ENCODE measurements at places on chromosomes 16 and 17. TPM values are rescaled to one million over a fixed set of nuclear protein-coding genes. Genes with fewer than 3 reads are reported as not detected.

- DNase-seq = peak; percentile 59
These were observed 2.3 kb downstream of the TMEM107 start for GRCh38 chr17:8173871-8174322.

- no peak for DNase-seq
These were observed 341 bp downstream of the PCYT2 start for GRCh38 chr17:81910840-81911276.

DNA sequence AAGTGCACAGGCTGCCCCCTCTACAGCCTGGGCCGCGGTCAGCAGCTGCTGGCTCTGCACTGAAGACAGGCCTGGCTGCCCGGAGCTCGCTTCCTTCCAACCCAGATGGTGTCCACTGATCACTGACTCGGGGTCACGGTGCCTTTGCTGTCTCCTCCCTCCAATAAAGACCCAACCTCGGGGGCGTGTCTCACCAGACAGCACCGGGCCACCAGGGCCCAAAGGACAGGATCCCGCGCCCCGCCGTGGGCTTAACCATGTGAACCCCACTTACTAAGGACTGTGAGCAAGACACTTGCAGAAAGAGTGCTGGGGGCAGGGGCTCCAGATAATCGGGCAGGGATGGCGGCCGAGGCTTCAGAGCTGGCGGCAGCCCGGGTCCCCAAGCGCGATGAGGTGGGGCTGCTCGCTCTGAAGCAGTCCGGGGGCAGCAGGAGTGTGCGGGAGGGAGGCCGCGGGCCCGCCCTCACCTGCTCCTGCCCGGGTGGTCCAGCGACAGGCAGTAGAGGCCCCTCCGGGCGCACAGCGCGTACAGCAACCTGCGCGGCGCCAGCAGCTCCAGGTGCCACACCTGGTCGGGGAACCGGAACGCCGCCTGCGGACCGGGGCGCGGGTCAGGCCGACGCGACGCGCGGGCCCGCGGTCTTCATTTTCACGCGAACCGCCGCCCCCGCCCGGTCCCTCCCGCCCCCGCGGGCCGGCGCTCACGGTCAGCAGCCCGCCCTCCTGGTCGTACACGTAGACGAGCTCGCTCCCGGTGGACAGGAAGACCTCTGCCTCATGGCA is 502 bp downstream of the FAAP100 start:
- DNase-seq = no peak

Gene SRCAP
- polyA plus RNA-seq = 18.9 TPM

Gene TPSG1
- polyA plus RNA-seq = not detected

Gene NLRC5
- polyA plus RNA-seq = 3.5 TPM

Gene USH1G
- polyA plus RNA-seq = 0.04 TPM

DNA sequence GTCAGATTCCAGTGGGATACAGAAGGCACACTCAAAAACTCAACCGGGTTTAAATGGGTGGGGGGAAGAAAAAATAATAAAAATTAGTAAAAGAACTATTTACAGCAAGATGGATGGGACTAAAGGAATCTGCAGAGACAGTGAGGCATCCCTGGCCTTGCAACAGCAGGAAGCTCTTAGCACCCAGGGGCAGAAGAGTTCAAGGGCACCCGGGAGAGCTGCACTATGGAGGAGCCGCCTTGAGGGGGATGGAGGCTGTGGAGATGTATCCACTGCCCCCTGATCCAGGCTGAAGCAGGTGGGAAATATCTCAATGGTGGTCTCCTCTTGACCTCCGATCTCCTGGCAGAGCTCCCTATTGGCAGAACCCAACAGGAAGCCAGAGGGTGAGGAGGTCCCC is 69.4 kb upstream of the NFAT5 start:
- no peak for DNase-seq

DNA sequence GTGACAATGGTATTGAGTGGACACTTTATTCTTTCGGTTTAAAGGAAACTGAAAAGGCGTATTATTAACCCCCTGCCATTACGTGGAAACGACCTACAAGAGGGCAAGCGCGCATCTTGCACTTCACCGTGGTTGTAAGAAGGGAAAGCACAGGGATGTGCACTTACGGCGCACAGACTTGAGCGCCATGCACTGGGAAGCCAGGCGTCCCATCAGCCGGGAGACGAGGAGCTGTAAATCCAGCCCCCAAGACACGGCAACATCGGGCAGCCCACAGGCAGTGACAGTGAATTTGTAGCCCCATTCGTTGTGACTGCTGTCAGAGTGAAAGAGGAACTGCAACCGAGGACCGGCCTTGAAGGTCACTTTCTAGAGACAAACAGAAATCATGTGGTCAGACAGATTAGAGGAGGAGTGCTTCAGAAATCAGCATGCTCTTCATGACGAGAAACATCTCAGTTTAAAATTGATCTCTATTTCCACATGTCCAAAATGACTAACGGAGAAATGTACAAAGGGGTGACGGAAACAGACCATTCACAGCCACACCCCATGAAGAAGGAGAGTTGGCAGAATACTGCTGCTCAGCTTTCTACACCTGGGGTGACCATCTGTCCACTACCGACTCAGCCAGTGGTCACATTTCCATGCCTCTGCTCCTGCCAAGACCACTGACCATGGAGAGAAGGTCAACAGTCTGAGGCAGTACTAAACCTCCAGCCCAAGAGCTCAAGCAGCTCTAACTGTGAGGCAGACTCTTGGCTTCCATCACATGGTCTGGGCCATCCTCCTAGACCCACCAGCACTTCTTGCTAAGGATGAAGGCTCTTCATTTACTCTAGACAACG is 68.6 kb downstream of the ZZEF1 start:
- no peak for DNase-seq

DNA sequence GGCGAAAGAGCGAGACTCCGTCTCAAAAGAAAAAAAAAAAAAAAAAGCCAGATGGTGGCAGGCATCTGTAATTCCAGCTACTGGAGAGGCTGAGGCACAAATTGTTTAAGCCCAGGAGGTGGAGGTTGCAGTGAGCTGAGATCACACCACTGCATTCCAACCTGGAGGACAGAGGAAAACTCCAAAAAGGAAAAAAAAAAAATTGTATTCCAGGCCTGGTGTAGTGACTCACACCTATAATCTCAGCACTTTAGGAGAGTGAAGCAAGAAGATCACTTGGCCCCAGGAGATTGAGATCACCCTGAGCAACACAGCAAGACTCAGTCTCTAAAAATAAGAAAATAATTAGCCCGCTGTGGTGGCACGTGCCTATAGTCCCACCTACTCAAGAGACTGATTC is 20.1 kb downstream of the HBQ1 start:
- DNase-seq = no peak

- no peak for DNase-seq
These were observed 76.5 kb downstream of the AATF start for GRCh38 chr17:37025238-37025637.

- no peak for DNase-seq
These were observed 1.1 kb downstream of the ABAT start for GRCh38 chr16:8675183-8676159.

DNA sequence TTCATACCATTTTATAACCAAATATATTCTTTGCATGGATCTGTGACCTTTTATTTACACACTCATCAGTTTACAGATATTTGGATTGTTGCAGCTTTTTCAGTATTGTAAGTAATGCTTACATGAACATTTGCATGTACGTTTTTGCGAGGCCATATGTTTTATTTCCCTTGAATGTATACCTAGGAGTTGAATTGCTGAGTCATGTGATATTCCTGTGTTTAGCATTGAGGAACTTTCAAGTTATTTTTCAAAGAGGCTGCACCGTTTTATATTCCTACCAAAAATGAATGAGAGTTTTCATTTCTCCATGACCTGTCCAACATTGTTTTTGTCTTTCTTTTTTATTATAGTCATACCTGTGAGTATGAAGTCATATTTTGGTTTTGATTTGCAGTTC is 392.1 kb downstream of the CNTNAP4 start:
- DNase-seq = no peak

DNA sequence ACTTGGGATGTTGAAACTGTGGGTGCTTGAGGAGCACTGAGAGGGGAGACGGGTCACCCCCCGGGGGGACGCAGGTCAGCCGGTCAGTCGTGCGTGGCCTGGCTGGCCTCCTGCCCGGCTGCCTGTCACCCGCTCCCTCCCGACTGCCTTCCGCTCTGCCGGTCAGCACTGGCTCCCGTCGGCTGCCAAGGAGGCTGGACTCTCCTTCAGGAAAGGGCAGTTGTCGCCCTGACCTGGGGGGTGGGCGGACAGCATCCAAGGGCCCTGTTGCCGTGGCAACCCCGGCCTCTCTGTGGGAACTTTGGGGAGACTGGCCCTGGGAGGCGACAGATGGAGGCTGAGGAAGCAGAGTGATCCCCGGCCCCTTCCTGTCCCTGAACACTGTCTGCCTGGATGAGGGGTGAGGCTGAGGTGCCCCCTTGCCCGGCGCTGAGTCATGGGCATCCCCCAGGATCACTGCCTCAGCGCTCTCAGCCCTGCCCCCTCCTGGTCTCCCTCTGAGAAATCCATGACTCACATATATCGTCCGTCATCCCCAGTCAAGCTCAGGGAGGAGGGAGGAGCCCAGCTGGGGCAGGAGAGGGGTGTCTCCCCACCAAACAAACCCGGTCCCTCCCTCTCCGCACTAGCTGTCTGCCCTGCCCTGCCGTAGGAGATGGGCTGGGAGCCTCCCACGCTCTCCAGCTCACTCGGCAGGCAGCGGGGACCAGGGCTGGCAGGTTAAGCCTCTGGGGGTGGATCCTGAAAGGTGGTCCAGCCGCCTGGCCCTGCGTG is at the start of gene ADGRG1:
ADGRG1 (plus strand) TSS at position 623 of the 774 bp plus-strand sequence. CDS start 21,658 bp downstream, outside the sequence.
- peak; percentile 95 for DNase-seq

DNA sequence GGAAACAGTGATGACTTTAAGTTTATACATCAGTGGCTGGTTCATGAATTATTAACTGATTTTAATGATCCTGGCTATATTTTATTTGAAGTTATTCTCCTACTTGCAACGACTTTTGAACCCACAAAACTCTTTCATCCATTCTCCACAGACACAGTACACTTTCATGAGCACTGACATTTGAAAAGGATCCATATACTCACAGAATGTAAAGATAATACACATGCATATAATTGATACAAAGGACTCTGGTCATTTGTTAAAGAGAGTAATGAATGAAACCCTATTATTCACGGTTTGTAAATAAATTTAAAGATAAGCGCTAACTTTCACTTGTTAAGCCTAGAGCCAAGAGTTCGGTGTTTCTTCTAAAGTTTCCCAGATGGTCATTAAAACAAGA is 3.3 kb downstream of the TOX3 start:
- no peak for DNase-seq

DNA sequence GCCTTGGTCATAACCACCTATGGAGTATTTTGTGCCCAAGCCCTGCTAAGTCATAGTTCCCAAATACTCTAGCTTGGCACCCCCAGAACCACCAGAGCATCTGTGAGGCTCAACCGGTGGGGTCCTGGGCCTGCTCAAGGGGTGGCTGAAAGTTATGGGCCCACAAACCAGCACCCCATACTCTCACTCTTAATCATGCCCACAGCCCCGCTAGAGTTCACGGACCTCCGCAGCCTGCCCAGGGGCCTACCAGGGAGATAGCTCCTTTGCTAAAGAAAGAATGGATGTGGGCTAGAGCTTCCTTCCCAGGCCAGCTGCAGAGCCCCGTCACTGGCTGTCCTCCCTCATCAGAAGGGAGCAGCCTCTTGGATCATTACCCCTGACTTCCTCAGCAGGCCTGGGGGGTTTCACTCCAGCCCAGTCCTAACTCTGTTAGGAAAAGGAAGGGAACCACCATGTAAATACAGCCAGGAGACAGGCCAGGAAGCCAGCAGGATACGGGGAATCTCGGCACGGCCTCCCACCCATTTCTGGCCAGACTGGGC is 1.4 kb downstream of the GIT1 start:
- DNase-seq = no peak

DNA sequence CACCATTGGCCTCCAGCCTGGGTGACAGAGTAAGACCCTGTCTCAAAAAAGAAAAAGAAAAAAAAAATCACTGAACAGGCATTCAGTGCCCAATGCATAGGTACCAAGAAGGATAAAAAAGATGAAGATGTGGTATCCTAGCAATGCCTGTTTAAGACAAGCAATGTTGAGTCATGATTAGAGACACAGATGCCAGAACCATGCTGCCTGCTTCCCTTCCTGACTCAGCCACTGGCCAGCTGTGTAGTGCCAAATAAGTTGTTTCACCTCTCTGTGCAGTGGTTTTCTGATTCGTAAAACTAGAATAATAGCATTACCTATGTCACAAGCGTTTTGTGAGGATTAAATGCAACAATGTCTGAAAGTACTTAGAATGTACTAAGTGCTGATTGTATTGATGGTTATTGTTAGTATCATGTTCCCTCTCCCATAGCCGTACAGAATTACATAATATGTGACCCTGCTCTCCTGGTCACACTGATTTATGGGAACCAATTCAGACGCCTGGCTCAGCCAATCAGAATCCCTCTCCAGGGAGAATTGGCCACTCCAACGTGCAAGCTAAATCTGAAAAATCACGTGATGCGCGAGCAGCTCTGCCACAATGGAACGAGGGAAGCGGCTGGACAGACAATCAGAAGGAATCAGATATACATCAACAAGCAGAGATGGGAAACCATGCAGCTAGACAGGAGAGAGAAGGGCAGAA is 241.9 kb downstream of the SLC39A11 start:
- peak; percentile 18 for DNase-seq

DNA sequence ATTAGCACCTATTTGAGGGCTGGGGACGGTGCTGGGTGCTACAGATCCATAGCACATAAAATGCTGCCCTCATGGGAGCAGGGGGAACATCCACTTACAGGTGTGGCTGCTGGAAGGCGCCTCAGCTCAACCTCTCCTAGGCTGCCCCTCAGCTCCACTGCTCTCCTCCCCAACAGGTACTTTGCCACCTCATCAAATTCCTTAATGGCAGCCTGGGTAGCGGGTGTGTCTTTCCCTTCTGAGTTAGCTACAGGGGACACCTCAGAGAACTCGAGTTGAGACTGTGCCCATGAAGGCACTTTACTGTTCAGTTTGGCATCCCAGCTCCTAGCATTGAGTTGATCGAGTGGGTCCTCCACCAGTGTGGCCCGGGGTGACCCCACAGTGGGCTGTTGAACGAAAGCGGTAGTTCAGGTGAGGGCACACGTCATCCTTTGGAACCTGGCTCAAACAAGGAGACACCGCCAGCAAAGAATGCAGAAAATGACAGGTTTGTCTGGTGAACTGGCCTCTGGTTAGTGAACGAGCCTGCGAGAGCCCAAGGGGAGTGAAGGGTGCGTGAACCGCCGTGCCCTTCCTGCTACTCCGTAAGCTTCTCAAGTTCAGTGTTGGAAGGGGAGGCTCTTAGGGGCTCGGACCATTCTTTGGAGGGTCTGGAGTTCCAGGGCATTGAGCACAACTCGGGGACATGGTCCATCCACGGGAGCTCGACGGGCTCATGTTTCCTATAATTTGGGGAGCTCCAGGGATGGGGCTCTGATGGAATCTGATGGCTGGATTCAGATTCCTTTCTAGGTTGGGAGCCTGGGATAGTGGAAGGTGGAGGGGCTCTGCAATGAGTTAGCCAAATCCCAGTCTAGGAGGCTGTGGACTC is 3.5 kb upstream of the CMIP start:
- no peak for DNase-seq

DNA sequence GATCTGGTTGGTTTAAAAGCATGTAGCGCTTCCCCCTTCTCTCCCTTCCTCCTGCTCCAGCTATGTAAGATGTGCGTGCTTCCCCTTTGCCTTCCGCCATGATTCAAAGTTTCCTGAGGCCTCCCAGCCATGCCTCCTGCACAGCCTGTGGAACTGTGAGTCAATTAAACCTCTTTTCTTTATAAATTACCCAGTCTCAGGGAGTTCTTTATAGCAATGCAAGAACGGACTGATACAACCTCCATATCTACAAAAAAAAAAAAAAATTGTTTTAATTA is 16.6 kb upstream of the PDXDC1 start:
- no peak for DNase-seq
